Esophagus (tissue), 2 donors: ENCODE measurements at places on chromosomes 1 and 21. TPM values are rescaled to one million over a fixed set of nuclear protein-coding genes. Genes with fewer than 3 reads are reported as not detected.

The OR2L2 gene
- not detected for polyA plus RNA-seq

The RHOU gene
- polyA plus RNA-seq = 2.7 TPM

The SPRR2F gene
- 135 TPM for polyA plus RNA-seq

The TARDBP gene
- polyA plus RNA-seq = 69.0 TPM

The CFH gene
- polyA plus RNA-seq = 15.7 TPM

The BMP8A gene
- polyA plus RNA-seq = not detected
